ENCODE measurements at places on chromosomes 1 and 21. TPM values are rescaled to one million over a fixed set of nuclear protein-coding genes. Genes with fewer than 3 reads are reported as not detected.

GRCh38 chr1:91022518-91022929, 689 bp upstream of the ZNF644 start:
- DNase-seq, result no peak

GRCh38 chr1:108644984-108645383, 15.9 kb downstream of the HENMT1 start:
- no peak for DNase-seq

GRCh38 chr1:230550428-230550827, 91.9 kb upstream of the COG2 start:
- DNase-seq, result peak; percentile 32

- peak; percentile 63 for DNase-seq
Measured at GRCh38 chr1:204791453-204792353, 79.0 kb upstream of the NFASC start.

GRCh38 chr1:2258996-2259395, 30.9 kb downstream of the SKI start:
- DNase-seq, result no peak

- DNase-seq, result no peak
Measured at GRCh38 chr1:191134796-191135195, 657.1 kb upstream of the BRINP3 start.

DNA sequence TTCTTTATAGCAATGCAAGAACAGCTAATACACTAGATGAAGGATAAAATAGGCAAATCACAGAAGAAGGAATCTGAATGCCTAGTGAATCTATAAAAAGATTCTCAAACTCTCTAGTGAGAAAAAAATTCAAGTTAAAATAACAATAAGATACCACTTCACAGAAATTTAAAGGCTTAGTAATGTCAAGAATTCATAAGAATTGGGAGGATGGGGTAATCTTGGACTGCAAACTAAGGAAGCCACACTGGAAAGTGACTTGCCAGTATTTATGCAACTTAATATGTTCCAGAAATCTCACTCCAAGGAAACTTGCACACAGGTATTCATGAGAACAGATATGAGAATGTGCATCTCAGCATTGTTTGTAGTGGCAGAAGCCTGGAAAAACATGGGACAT, 38.9 kb upstream of the PRRC2C start:
- DNase-seq, result peak; percentile 12

- DNase-seq, result no peak
Measured at GRCh38 chr1:14065486-14065885, 365.5 kb downstream of the PRDM2 start.

TSPAN1 gene
- 0.38 TPM for polyA plus RNA-seq

SERPINC1 gene
- not detected for polyA plus RNA-seq

All from GM23248 (cell line).